ENCODE measurements at places on chromosomes 6 and 20. TPM values are rescaled to one million over a fixed set of nuclear protein-coding genes. Genes with fewer than 3 reads are reported as not detected.

Gene SLC32A1
- total RNA-seq: not detected

- no peaks in the 10 kb centered on the region for H3K27me3 ChIP-seq
- no peaks in the 10 kb centered on the region for H3K36me3 ChIP-seq
- peaks cover 10% of the 10 kb centered on the region for H3K4me1 ChIP-seq
- DNase-seq: no peak
Observed at GRCh38 chr20:7161690-7162089, 394.2 kb downstream of the BMP2 start.

DNA sequence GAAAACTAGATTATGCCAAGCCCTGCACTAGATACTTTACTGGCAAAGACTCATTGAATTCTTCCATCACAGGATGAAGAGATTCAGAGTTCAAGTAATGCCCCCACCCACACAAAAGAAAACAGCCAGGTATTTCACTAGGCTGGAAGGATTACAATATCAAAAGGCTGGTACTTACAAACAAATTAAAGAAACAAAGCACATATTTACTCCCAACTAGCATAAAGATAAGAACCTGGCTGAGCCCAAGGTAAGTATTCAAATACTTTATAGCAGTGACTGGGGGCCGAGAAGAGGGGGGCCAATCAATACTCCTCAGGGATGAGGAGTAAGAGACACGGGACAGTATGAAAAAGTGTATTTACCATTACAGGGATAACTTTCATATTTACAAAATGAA lies 3.7 kb downstream of the ACOT8 start:
- no peak for DNase-seq
- peaks cover 27% of the 10 kb centered on the region for H3K4me1 ChIP-seq
- H3K36me3 ChIP-seq: peaks cover 11% of the 10 kb centered on the region
- H3K4me3 ChIP-seq: no peak overlapping the region
- H3K27me3 ChIP-seq: no peaks in the 10 kb centered on the region
- H3K27ac ChIP-seq: no peak overlapping the region

- DNase-seq: no peak
- no peaks in the 10 kb centered on the region for H3K36me3 ChIP-seq
- H3K27me3 ChIP-seq: peaks cover 6% of the 10 kb centered on the region
- H3K4me3 ChIP-seq: no peak overlapping the region
Observed at GRCh38 chr20:25865715-25866656, 169.3 kb upstream of the ZNF337 start.

GRCh38 chr6:69775585-69775849 lies 21.3 kb downstream of the LMBRD1 start:
- no peak overlapping the region for H3K27ac ChIP-seq
- peaks cover 24% of the 10 kb centered on the region for H3K36me3 ChIP-seq
- peaks cover under 1% of the 10 kb centered on the region for H3K4me1 ChIP-seq
- no peak for DNase-seq

DNA sequence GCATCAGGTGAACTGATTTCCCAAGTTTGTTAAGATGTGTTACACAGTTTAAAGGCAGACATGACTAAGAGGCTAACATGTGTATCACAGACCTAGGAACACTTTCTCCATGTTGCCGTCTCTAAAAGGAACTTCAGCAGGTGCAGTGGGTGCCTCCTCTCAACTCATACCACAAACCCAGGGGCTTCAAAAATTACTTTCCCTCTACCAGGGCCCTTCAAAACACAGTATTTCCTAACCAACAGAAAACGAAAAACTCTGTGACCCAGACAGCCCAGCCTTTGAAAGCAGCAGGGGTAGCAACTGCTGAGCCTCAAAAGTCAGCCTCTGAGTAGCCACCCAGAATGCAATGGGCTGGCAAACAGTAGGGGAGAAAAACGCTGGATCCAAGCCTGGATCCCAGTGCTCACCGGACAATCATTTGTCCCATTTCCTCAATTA lies 28.5 kb downstream of the B4GALT5 start:
- peak overlapping the region; percentile 85 for H3K27ac ChIP-seq
- H3K36me3 ChIP-seq: no peaks in the 10 kb centered on the region
- no peak for DNase-seq
- H3K4me3 ChIP-seq: peak overlapping the region; percentile 0
- H3K27me3 ChIP-seq: no peaks in the 10 kb centered on the region
- H3K4me1 ChIP-seq: peaks cover 63% of the 10 kb centered on the region

Gene PRICKLE4
- 2.3 TPM for total RNA-seq

GRCh38 chr20:56458206-56458821 lies 10.1 kb upstream of the RTF2 start:
- H3K27me3 ChIP-seq: peaks cover 8% of the 10 kb centered on the region
- no peak overlapping the region for H3K4me3 ChIP-seq
- no peaks in the 10 kb centered on the region for H3K36me3 ChIP-seq
- no peaks in the 10 kb centered on the region for H3K4me1 ChIP-seq
- no peak for DNase-seq

- H3K27ac ChIP-seq: peak overlapping the region; percentile 68
- H3K4me1 ChIP-seq: peaks cover 57% of the 10 kb centered on the region
- H3K27me3 ChIP-seq: no peaks in the 10 kb centered on the region
- H3K36me3 ChIP-seq: peaks cover 8% of the 10 kb centered on the region
- no peak for DNase-seq
Observed at GRCh38 chr6:131858765-131859415, 51.1 kb downstream of the ENPP1 start.

Gene BFSP1
- 13.8 TPM for total RNA-seq

- H3K36me3 ChIP-seq: no peaks in the 10 kb centered on the region
- H3K4me1 ChIP-seq: peaks cover 10% of the 10 kb centered on the region
- H3K27me3 ChIP-seq: peaks cover 8% of the 10 kb centered on the region
- DNase-seq: no peak
Observed at GRCh38 chr6:36660771-36661471, 17.6 kb upstream of the CDKN1A start.

DNA sequence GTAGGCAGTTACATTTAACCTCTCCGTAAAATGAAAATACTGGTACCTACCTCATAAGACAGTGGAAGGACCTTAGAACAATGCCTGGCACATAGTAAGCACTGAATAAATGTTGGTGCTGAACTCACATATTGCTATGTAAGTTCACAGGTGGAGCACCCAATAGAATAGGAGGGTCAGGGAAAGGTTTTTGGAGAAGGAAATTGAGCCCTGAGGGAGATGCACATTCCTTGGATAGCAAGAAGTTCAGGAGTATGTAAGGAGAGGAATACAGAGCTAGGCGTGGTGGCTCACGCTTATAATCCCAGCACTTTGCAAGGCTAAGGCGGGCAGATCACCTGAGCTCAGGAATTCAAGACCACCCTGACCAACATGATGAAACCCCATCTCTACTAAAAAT lies 7.0 kb downstream of the UBE2C start:
- H3K4me3 ChIP-seq: no peak overlapping the region
- DNase-seq: no peak
- H3K27ac ChIP-seq: no peak overlapping the region
- no peaks in the 10 kb centered on the region for H3K27me3 ChIP-seq

DNA sequence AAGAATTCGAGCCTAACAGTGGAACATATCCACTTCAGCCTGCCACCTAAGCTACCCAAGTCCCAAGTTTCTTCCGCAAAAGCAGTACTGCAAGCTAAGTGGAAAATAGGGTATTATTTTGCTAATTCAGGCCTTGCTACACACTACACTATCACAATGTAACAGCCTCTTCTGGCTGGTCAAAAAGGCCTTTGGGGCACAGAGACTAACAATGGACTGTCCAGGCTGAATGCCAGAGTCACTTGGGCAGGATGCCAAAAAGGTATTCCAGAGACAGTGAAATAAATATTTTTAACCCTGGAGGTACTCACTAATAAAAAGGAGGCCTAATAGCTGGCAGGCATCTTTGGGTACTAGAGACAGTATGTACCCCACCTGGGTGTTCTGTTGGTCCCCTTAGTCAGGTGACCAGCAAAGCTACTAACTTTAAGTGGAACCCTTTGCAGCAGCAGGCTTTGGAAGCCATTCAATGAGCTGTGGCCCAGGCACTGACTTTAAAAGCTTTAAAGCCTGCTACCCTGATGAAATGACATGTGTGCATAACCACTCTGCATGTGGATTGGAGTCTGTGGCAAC lies 692.1 kb downstream of the HTR1B start:
- DNase-seq: no peak
- H3K36me3 ChIP-seq: no peaks in the 10 kb centered on the region
- peaks cover 2% of the 10 kb centered on the region for H3K27me3 ChIP-seq
- H3K27ac ChIP-seq: no peak overlapping the region
- no peaks in the 10 kb centered on the region for H3K4me1 ChIP-seq
- no peak overlapping the region for H3K4me3 ChIP-seq

- H3K27me3 ChIP-seq: peaks cover 22% of the 10 kb centered on the region
- peak; percentile 75 for DNase-seq
- no peak overlapping the region for H3K27ac ChIP-seq
- no peaks in the 10 kb centered on the region for H3K36me3 ChIP-seq
Observed at GRCh38 chr6:168417191-168417590, 23.8 kb upstream of the SMOC2 start.

DNA sequence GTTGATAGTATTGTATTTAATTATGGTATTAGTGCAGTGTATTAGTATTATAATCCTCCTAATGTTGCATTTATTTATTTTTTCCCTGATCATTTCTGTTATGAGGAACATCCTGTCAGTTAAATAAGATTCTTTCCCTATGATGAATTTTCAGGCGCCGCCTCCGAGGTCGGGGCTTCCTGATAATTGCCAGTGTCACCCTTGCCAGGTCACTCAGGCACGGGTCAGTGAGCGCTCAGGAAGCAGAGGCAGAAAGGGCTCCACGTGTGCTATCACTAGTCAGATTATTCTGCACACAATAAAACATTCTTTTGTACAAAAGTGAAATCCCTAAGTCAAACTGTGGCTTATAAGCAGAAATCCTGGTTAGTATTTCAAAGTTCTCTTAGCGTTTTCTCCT lies 64.8 kb downstream of the TSHZ2 start:
- DNase-seq: no peak
- H3K4me1 ChIP-seq: no peaks in the 10 kb centered on the region
- no peak overlapping the region for H3K4me3 ChIP-seq
- no peaks in the 10 kb centered on the region for H3K27me3 ChIP-seq

DNA sequence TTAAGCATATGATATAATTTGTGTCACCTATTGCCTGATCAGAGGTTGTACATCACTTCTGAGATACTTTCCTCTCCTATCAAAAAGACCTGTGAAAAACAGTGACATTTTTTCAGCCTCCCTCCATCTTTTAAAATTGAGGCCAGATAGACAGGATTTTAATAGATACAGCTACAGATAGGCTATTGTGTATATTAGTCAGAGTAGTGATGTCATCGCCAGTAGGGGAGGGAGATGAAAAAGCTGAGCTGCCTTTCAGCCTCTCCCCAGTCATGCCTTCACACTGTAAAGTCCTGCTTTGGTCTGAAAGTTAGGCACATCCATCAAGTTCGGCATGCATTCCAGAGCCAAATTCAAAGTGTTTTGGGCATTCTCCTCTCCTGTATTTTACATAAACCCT lies 7.9 kb upstream of the PABPC1L start:
- H3K27me3 ChIP-seq: no peaks in the 10 kb centered on the region
- H3K4me1 ChIP-seq: peaks cover 15% of the 10 kb centered on the region
- no peak for DNase-seq
- no peak overlapping the region for H3K4me3 ChIP-seq
- H3K27ac ChIP-seq: no peak overlapping the region

GRCh38 chr6:139612135-139612465 lies 237.7 kb upstream of the CITED2 start:
- no peak overlapping the region for H3K4me3 ChIP-seq
- H3K27me3 ChIP-seq: no peaks in the 10 kb centered on the region
- peaks cover 2% of the 10 kb centered on the region for H3K36me3 ChIP-seq
- H3K27ac ChIP-seq: no peak overlapping the region
- no peak for DNase-seq

- peaks cover 24% of the 10 kb centered on the region for H3K4me1 ChIP-seq
- H3K27ac ChIP-seq: no peak overlapping the region
- H3K27me3 ChIP-seq: no peaks in the 10 kb centered on the region
- no peak overlapping the region for H3K4me3 ChIP-seq
- H3K36me3 ChIP-seq: peaks cover 9% of the 10 kb centered on the region
Observed at GRCh38 chr6:154861825-154862224, 128.6 kb downstream of the SCAF8 start.

Gene FAM162B
- total RNA-seq: not detected

- H3K27me3 ChIP-seq: no peaks in the 10 kb centered on the region
- peak overlapping the region; percentile 50 for H3K4me3 ChIP-seq
- H3K36me3 ChIP-seq: peaks cover 31% of the 10 kb centered on the region
- H3K27ac ChIP-seq: peak overlapping the region; percentile 97
- peaks cover 98% of the 10 kb centered on the region for H3K4me1 ChIP-seq
Observed at GRCh38 chr6:52552278-52552643, 24.6 kb downstream of the TRAM2 start.

DNA sequence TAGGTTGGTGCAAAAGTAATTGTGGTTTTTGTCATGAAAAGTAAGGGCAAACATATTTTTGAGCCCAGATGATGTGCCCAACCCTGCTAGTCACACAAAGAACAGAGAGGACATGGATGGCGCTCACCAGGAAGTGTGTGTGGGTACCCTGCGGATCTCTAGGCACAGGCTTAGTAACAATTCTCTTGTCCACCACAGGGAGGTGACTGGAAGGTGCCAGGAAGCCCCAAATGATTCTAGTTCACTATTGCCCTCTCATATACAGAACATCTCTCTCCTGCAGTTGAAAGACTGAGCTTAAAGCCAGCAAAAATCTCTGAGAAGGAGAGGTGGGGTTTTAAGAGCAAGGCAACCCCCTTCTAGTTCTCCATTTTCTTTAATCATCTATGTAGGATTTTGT lies 272.1 kb upstream of the TAB2 start:
- no peaks in the 10 kb centered on the region for H3K27me3 ChIP-seq
- no peak overlapping the region for H3K4me3 ChIP-seq
- no peaks in the 10 kb centered on the region for H3K36me3 ChIP-seq
- H3K27ac ChIP-seq: no peak overlapping the region

GRCh38 chr20:31861385-31862156 lies 8.8 kb downstream of the DUSP15 start:
- no peak for DNase-seq
- H3K27ac ChIP-seq: no peak overlapping the region
- H3K27me3 ChIP-seq: peaks cover 36% of the 10 kb centered on the region
- H3K4me3 ChIP-seq: peak overlapping the region; percentile 72
- H3K4me1 ChIP-seq: peaks cover 11% of the 10 kb centered on the region

Gene GRIK2
- total RNA-seq: 10.8 TPM

GRCh38 chr20:59004493-59004762 lies 2.6 kb downstream of the CTSZ start:
- H3K36me3 ChIP-seq: no peaks in the 10 kb centered on the region
- H3K4me1 ChIP-seq: peaks cover 2% of the 10 kb centered on the region
- DNase-seq: no peak
- H3K4me3 ChIP-seq: no peak overlapping the region

Gene PAK5
- not detected for total RNA-seq

- H3K36me3 ChIP-seq: no peaks in the 10 kb centered on the region
- H3K4me1 ChIP-seq: peaks cover 3% of the 10 kb centered on the region
- H3K27ac ChIP-seq: no peak overlapping the region
- H3K27me3 ChIP-seq: peaks cover 42% of the 10 kb centered on the region
- no peak overlapping the region for H3K4me3 ChIP-seq
Observed at GRCh38 chr20:38608188-38608587, 6.6 kb downstream of the ARHGAP40 start.

Gene MYMX
- not detected for total RNA-seq
